AG09319 (cell line): ENCODE measurements at places on chromosomes 11 and 22.

DNA sequence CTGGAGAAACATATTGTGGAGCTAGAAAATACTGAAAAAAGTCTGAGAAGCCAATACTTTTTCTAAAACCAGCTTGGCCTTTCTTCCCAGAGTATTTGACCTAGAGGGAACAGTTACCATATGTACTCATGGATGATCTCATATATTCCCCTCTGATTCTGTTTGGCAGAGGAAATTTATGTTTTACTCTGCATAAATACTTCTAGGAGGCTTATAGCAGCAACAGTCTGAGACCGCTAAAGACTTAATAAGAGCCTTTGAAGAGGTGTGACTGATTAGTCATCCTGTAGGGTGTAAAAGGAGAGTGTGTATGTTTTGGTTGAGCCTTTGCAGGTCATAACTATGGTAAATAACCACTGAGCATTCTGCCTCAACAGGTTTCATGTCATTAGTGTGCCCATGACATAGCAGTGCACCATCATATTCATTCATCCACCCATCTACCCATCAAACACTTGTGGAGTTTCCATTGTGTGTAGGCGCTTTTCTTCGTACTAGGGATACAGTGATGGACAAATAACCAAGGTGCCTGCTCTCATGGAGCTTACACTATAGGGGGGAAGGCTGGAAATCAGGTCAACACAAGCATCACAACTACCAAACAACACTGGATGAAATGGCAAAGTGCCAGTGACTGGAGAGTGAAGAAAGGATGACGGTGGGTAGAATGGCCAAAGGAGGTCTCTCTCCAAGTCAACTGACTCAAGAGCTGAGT, 44.5 kb downstream of the TRAF6 start:
- DNase-seq: no peak

GRCh38 chr11:43693731-43694130, 13.2 kb downstream of the HSD17B12 start:
- no peak for DNase-seq

DNA sequence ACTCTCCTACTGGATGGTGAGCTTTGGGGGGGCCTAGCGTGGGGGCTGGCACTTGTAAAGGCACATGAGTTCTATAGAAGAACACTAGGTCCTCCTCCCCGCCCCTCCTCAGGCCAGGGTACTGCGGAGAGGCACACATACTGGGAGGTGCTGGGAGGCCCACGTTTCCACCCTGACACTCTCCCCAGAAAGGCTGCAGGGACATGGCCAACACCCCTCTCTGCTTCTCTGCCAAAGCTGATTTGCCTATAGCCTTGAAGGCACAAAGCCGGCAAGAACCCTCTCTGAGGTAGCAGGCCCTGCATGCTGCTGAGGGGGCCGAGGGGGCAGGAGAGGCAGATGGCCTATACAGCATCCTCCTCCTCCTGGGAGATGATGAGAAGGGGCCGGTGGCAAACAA, 112.8 kb downstream of the BUD13 start:
- no peak for DNase-seq

- no peak for DNase-seq
These were observed 42.5 kb downstream of the CD82 start for GRCh38 chr11:44607987-44608386.

GRCh38 chr11:121754598-121754997, 301.8 kb upstream of the SORL1-AS1 start:
- no peak for DNase-seq

DNA sequence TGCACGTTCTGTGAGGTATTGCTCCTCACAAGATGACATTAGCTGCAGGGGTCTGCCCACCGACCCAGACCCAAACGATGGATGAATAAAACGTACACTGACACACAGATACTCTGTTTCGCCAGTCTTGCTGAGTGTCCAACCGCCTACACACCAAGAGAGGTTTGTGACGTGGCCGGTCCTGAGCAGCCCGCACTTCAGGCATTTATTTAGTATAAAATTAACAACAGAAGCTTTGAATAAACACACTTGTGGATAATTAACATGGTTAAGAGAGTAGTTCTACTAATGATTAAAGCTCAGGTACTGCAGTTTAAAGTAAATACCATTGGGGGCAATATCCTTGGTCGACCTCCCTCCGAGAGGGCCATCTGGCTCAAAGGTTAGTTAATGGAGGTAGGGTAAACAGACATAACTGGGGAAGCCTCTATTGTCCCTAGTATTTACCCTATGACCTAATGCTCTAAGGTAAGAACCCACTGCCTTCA, 75.7 kb downstream of the CCDC83 start:
- no peak for DNase-seq

DNA sequence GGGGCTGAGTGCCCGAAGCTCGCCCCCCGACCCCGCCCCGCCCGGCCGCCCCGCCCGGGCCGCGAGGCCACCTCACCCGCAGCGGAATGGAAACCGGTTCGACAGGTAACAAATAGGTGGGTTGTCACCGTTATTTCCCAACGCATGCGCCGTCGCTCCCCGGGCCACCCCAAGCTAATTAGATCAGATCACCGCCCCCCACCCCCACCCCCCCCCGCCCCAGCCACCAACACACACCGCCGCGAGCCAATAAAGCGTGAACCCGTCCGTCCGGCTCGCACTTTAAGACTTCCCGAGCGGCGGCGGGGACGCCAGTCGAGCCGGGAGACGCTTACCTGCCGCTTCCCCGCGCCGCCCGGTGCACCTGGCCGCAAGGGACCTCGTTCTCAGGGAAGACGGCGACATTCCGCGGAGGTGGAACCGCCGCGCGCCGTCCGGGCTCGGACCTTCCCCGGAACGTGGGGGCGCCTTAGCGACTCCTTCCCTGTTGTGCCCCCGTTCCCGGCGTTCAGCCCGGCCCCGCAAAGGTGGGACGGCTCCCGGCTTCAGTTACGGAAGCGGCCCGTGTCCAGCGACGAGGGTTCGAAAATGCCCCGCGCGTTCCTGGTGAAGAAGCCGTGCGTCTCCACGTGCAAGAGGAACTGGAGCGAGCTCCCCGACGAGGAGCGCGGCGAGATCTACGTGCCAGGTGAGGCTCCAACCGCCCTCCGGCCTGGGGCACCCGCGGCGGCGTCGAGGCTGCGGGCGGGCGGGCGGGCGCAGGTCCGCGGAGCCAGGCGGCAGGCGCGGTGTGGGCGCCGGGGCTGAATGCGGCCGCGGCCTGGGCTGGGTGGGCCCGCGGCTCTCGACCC, at the start of gene OVOL1:
TSS of gene OVOL1 (plus strand) at position 278 of the 851 bp plus-strand sequence. CDS start at position 589, 311 bp downstream.
- no peak for DNase-seq

- peak; percentile 27 for DNase-seq
These were observed 47.2 kb downstream of the PIWIL3 start for GRCh38 chr22:24727218-24727851.

DNA sequence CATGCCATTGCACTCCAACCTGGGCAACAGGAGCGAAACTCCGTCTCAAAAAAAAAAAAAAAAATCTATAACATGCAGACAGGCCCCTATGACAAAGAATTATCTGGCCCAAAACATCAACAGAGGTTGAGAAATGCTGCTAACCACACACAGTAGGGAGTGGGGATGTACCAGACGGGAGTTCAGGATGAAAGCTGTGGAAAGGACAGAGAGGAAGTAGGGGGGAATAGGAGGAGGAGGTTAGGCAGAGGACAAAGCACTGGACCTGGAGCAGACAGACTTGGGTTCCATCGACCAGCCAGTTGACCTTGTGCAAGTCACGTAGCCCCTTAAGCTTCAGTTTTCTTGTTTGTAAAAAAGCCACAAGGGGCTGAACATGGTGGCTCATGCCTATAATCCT, 12.5 kb downstream of the LRP4 start:
- no peak for DNase-seq

GRCh38 chr11:103480421-103480820, 371.2 kb downstream of the DYNC2H1 start:
- DNase-seq: no peak

DNA sequence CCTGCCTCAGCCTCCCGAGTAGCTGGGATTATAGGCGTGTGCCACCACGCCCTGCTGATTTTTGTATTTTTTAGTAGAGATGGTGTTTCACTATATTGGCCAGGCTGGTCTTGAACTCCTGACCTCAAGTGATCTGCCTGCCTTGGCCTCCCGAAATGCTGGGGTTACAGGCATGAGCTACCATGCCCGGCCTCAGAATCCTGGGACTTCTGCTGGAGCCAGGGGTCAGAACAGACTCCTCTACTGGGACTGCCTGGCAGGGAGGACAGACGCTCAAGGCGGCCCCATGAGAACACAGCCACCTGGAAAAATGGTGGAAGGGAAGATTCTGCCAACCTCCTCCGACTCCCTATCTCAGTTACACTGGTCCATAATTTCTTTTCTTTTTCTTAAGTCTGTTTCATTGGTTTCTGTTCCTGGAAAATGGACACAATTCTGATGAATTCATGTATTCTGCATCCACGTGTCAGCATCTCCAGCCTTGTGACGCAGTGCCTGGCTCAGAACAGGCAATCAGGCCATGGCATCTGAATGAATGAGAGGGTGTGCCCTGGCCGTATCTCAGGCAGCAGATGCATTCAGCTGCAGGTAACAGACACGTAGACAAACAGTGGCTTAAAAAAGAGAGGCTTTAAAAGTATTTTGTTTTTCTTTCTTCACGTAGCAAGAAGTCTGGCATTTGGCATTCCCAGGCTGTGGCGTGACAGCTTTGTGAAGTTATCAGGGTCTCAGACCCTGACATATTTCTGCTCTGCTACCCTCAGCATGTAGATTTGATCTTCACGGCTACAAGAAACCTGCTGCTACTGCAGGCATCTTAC, 4.8 kb downstream of the SMIM38 start:
- DNase-seq: no peak

- no peak for DNase-seq
These were observed 5.0 kb upstream of the SERHL2 start for GRCh38 chr22:42548597-42549330.

DNA sequence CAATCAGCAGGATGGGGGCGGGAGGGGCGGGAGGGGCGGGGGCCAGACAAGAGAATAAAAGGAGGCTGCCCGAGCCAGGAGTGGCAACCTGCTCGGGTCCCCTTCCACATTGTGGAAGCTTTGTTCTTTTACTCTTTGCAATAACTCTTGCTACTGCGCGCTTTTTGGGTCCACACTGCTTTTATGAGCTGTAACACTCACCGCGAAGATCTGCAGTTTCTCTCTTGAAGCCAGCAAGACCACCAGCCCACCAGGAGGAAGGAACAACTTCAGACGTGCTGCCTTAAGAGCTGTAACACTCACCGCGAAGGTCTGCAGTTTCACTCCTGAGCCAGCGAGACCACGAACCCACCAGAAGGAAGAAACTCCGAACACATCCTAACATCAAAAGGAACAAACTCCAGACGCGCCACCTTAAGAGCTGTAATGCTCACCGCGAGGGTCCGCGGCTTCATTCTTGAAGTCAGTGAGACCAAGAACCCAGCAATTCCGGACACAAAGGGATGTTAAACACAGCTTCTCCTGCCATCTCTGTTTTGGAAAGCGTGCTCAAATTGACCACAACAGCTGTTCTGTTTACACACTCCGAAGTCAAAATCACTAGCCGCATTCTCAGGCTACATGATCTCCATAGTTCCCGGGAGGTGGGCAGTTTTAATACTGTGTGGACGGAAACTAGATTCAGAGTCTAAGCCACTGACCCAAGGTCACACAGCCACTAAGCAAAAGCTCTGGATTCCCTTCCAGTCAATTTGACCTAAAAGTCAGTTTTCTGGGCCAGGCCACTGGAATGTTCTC, 11.9 kb downstream of the PLAAT2 start:
- DNase-seq: no peak
